ENCODE measurements at places on chromosomes 1 and 21.

DNA sequence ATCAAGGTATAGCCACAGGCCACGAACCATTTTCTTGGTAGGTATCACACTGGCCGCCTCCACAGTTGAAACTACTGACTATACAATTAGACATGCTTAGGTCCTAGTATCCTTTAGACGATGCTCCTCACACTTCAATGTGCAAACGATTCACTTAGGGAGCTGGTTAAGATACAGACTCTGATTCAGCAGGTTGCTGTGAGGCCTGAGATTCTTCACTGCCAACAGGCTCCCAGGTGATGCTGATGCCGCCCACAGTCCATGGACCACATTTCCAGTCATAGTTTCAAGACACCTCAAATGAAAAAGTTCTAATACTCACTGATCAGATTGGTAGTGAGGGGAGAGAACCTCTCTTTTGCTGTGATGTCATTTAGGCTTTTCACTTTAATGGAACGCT is 6.8 kb downstream of the ATP5PO start:
- DNase-seq: no peak

DNA sequence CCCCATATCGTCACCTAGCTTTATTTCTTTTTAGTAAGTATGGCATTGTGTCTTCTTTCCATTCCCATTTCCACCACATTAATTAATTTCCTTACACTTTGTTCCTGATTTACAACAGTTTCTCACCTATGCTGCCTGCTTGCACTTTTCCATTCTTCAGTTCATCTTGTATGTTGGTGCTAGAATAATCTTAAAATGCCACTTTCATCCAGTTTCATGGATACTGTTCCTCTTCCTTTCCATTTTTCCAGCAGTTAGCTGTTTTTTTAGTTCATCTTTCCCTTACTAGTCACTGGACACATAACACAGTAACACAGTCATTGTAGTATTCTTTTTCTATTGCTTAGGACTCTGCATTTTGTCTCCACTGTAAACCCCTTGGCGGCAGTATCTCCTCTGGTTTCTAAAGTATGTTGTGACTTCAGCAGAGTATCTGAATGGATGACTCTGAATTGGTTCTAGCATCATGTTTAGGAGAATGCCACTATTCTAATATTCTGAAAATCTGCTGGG is 2.1 kb downstream of the CDC7 start:
- peak; percentile 9 for DNase-seq

DNA sequence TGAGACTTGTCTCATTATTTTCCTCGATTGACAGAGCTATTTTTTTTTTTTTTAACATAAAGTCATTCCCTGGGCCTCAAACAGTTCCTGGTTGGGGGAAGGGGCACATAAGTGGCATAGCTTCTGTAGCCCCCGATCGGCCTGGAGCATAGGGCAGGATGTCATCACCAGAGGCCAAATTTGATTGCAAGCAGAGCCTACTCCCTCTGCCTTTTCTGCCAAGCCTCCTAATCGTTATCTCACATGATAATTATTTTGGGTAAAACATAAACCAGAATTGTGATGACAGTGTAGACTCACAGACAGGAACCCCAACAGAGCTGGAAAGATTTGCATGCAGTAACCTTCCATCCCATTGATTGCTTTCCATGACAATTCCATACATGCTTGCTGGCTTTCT is 404.8 kb downstream of the PCP4 start:
- DNase-seq: no peak

- DNase-seq: peak; percentile 29
Measured at GRCh38 chr1:225880222-225880588, 2.0 kb downstream of the TMEM63A start.

- DNase-seq: no peak
Measured at GRCh38 chr1:150257624-150258585, at the start of gene CA14. Gene CA14 (plus strand): TSS chr1:150257774. CDS start chr1:150258129, 355 bp downstream.

- DNase-seq: no peak
Measured at GRCh38 chr1:96076589-96076988, 645.0 kb upstream of the PTBP2 start.

Data from NCI-H1694 (cell line).